ENCODE measurements at places on chromosomes 4 and X.

DNA sequence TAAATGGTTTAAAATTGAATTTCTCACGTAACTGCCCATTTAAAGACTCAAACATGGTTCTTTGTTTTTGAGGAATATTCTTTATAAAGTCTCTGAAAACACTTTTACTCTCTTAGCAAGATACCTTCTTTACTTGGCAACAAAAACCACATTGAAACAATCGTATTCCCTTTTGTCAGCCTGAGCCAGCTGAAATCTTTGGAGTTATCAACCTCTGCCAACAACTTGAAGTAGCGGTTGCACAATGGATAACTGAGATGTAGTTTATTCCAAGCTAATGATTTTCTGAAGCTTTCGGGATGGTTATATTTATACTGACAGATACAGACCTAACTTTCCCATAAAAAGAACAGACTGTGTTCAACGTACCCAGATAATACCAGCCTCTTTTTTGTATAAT, 561.3 kb downstream of the IL1RAPL1 start:
- DNase-seq, result no peak

- DNase-seq, result no peak
Measured at GRCh38 chrX:81378560-81378959, 176.7 kb downstream of the SH3BGRL start.

DNA sequence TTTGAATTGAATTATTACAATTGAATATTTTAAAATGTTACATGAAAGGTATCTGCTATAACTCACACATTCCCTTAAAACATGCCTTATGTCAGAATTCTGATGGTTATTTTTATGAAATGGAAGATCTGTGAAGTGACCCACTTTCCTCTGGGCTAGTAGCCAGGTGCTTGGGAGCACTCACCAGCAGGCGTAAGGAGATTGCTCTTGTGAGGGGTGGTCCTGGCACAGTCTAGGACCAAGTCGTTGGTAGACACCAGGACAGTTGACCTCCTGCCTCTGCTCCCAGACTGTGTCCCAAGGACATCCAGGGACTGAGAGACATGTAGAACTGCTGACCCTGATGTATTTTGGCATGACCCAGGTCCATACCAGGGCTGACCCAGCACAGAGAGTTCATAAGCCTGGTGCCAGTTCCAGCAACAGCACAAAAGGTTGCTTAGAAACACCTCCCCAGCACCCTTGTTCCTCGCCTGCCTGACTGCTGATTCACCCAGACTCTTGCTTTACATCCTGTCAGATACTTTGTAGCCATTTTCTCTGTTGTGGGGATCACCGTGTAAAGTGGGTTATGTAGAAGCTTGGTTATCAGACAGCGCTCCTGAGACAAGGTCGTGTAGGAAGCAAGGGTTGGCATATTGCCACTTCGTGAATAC, 48.5 kb downstream of the NELFA start:
- no peak for DNase-seq

DNA sequence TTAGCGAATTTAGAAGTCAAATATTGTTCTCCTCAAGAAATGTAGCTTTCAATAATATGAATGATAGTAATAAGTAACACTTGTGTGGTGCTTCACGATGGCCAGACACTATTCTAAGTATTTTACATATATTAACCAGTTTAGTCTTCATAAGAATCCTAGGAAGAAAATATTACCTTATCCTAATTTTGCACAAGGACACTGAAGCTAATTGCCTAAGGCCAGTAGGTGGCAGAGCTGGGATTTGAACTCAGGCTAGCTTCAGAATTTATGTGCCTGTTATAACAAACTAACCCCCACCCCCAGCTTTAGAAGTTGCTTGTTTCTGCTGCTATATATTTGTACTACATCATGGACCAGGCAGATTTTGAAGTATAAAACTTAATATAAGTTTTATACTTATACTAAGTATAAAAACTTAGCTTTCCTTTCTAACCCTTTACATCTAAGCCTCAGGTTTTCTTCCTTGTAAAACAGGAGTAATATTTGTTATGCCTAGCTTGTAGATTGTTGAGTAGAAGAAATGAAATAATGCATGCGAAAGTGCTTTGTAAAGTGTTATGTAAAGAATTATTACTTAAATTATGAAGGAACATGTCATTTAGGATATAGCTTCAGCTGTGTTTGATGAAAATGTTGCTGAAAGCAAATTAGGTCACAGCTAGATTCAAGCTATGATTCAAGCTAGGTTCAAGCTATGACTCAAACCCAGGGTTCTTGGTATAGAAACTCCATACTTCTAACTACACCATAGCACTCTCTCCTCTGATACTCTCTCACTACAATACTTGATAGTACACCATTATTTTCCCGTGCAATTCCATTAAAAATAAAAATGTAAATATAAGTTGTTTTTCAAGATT, 4.2 kb upstream of the CDS1 start:
- no peak for DNase-seq

DNA sequence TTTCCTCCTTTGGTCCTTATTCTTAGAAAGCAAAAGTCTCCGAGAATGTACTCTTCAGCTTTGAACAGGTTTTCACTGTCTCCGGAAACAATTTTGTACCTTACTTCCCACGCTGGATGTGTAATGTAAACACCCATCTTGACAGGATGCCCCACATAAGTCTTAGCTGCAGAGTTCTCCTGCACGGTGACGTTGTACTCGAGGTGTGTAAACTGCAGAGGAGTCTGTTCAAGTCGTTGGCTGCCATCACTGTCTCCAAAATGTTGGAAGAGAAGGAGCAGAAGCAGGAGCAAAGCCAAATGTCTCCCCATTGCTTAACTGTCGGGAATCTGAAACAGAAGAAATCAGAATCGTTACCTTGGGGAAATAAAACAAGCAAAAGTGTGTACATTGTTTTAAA, 14.1 kb downstream of the FAT1 start:
- DNase-seq, result no peak

GRCh38 chrX:18970465-18970864, 13.4 kb downstream of the PHKA2 start:
- DNase-seq, result no peak

GRCh38 chr4:48243887-48244286, 25.8 kb downstream of the TEC start:
- no peak for DNase-seq

GRCh38 chr4:146095091-146095690, 80.3 kb upstream of the LSM6 start:
- no peak for DNase-seq

DNA sequence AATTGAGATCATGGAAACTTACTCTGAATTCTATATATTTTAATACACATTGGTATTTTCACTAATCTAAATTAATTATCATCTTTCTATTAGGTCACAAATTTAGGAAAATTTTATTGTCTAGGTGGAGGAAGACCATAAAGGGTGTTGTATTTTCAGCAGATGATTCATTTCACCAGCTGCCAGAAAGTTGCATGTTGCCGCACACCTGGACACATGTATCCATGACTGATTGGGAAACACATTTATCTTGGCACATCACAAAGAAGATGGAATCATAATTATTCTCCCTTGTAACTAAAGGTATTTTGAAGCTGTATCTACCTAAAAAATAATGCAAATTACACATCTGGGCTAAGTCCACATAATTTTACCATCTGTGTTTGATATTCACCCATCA, 33.1 kb downstream of the SLC7A11 start:
- DNase-seq, result no peak

- no peak for DNase-seq
Measured at GRCh38 chrX:11269996-11270395, 23.2 kb upstream of the AMELX start.

- DNase-seq, result no peak
Measured at GRCh38 chr4:159551281-159551680, 448.4 kb downstream of the RAPGEF2 start.

DNA sequence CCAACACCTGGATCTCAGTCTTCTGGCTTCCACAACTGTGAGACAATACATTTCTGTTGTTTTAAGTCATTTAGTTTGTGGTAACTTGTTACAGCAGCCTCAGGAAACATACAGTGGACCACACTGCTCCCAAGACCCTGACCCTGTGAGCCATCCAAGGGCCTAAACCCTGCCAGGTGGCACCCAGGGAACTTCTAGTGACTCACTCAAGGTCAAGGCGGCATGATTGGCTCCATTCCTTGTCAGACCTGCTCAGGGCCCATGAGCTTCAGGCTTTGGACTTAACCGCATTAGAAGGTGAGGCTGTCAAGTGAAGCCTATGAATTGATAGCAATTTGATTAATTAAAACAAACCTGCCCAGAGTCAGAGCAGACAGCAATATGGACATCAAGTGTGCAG, 165.7 kb upstream of the MAMLD1 start:
- no peak for DNase-seq

All from stimulated activated CD4-positive, alpha-beta T cell treated with anti-CD3 and anti-CD28 coated beads, Interleukin-15, amount 100 ng/mL, for 1 hour (primary cell).